ENCODE measurements at places on chromosomes 5 and 9. TPM values are rescaled to one million over a fixed set of nuclear protein-coding genes. Genes with fewer than 3 reads are reported as not detected.
A peak's percentile ranks its signal among the peaks of the same experiment; 100 is the strongest.

GRCh38 chr9:33860200-33860871 lies 43.4 kb downstream of the UBE2R2 start:
- DNase-seq, result no peak

GRCh38 chr9:97935276-97935675 lies 2.7 kb downstream of the HEMGN start:
- DNase-seq, result no peak

DNA sequence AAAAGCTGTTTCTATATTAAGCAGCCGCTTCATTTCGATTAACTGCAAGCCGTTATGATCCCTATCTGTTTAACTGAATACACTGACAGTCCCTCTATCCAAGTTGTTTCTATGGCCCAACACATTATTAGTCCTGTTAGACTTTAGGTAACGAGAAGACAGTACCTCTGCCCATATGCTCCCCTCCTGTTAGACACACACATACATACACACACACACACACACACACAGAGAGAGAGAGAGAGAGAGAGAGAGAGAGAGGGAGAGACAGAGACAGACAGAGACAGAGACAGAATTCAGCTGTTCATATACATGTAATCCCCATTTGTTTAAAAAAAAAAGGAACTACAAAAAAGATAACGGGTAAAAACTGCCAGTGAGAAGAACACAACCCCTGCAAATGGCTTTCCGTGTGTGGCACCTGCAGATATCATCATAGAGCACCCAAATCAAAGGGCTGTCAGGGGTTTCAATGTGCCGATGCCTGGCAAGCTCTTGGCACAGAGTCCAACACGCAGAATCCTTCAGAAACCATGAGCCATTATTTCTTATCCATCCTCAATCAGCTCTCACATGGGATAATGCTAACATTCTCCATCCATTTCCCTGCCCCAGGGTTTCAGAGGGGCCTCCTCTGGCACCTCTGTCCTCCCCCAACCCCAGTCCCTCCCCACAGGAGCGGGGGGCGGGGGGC lies 144.0 kb downstream of the MYO10 start:
- no peak for DNase-seq

DNA sequence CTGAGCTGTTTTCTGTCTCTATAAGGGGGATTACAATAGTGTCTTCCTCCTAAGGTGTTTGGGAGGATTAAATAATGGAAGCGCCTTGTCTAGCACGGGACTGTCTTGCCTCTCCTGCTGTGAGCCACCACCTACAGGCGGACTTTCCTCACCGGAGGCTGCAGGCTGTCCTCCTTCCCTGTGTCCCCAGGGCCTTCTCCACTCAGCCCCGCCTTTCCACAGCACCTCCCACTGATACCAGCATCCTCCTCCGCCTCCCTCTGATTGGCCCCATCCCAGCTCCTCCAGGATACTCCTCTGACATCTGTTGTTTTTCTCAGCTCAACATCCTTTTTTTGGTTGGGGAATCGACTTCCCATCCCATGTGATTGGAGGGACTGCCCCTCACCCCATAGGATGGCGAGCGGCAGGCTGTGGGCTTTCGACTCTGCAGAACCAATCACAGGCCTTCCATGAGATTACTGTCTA lies 851 bp upstream of the ZDHHC12 start:
- DNase-seq, result peak; percentile 50

DNA sequence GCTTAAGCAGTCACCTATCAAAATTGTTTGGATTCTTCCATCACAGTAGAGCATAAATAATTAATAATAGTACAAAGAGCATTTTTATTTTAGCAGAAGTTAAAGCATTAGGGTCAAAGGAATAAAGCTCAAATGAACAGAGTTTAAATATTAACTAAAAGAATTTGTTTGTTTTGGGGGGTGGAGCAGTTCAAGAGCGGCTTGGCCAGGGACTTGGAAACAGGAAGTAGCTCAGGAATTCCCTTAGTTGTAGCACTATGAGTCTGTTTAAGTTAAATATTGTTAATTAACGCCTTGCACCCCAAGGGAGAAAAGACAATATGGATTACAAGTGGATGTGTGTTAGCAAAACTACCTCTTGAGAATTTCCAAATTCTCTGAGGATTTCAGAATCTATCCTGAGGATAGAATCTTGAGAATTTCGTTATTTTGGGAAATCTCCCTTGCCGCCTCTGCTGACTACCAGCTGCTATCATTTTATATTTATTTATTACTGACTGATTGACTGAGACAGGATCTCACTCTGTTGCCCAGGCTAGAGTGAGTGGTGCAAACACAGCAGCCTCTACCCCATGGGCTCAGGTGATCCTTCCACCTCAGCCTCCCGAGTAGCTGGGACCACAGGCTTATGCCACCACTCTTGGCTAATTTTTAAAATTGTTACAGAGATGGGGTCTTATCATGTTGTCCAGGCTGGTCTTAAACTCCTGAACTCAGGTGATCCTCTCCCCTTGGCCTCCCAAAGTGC lies 96.7 kb upstream of the CHD1 start:
- DNase-seq, result no peak

GRCh38 chr5:138610415-138610917 lies 35.3 kb upstream of the HSPA9 start:
- no peak for DNase-seq

GRCh38 chr9:84781458-84781857 lies 111.9 kb downstream of the NTRK2 start:
- DNase-seq, result peak; percentile 35

- no peak for DNase-seq
Measured at GRCh38 chr5:32360906-32361305, 48.2 kb upstream of the MTMR12 start.

GRCh38 chr5:146188358-146188757 lies 5.9 kb upstream of the LARS1 start:
- no peak for DNase-seq

DNA sequence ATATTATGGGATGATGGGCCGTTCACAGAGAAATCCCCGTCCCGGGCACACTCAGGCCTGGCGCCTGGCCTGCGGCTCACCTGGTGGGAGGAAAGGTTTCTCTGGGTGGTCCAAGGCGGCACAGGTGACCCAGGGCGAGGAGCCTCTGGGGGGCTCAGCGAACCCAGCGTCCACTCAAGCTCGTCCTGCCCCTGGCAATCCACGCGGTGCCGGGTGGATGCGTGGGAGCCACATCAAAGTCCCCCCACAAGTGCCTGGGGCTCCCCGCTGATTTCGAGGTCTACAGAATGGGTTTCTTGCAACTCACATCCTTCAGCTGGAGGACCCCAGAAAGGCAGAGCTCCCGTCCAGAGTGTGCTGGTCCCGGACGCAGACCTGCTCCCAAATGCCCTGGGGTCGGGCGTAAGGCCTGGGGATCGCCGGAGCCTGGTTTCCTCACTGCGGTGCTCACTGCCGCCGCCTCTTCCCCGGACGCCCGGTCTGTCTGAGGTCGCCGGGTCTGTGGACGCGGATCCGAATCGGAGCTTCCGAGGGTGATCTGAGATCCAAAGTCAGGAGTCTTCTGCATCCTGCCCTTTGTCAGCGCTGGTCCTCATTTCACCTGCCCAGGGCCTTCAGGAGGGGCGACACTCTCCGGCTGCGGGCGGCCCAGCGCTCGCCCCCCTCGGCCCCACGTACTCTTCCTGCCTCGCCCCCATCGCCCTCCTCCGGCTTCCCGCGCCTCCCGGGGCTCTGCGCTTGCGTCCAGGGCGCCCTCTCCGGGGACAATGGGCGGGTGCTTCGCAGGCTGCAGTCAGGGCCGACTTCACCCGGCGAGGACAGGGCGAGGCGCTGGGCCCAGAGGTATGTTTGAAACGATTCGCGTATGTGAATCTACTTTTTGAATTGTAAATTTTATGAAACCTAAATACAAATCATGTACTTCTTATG lies 20.0 kb upstream of the RUFY1 start:
- DNase-seq, result peak; percentile 73

GRCh38 chr5:133828722-133829121 lies 139.7 kb downstream of the C5orf15 start:
- DNase-seq, result no peak

- DNase-seq, result no peak
Measured at GRCh38 chr9:27571011-27571410, 2.3 kb downstream of the C9orf72 start.

GRCh38 chr5:87147441-87147840 lies 120.2 kb upstream of the RASA1 start:
- no peak for DNase-seq

DNA sequence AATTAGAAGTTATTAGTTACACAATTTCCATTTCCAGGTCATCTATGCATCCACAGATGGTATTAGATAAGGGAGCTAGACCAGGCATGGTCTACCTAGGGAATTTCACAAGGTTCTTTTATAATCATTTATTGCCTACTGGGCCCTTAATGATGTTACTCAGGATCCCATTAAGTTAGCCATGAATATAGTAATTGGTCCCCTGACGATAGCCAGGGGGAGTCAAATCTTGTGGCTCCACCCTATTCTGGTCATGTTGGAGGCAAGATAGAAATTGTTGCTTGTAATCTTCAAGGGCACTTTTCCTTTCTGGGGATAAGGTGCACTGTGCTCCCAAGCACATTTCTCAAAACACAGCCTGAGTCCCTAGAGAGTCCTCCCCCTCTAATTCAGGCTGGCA lies 14.1 kb upstream of the ELL2 start:
- DNase-seq, result no peak

The NR6A1 gene
- 63.8 TPM for total RNA-seq

The TMEM174 gene
- total RNA-seq, result not detected

The SGCD gene
- 1.2 TPM for total RNA-seq

The CFAP90 gene
- total RNA-seq, result not detected

The SPATA31C1 gene
- total RNA-seq, result not detected

The SPATA9 gene
- 0.33 TPM for total RNA-seq

The OR1J2 gene
- not detected for total RNA-seq

Measured in endothelial cell (in vitro differentiated cells).